Activated CD4-positive, alpha-beta T cell treated with anti-CD3 and anti-CD28 coated beads, Interleukin-10, Interleukin-2, amounts not matched to agents 100 ng/mL and 50 ng/mL, durations not matched to agents 16 hours and 8 hours (primary cell): ENCODE measurements at places on chromosomes 6 and 20.
A peak's percentile ranks its signal among the peaks of the same experiment; 100 is the strongest.

GRCh38 chr6:88856566-88856965 lies 106.9 kb downstream of the RNGTT start:
- DNase-seq, result no peak

GRCh38 chr6:148430897-148431296 lies 88.3 kb downstream of the SASH1 start:
- DNase-seq, result no peak

DNA sequence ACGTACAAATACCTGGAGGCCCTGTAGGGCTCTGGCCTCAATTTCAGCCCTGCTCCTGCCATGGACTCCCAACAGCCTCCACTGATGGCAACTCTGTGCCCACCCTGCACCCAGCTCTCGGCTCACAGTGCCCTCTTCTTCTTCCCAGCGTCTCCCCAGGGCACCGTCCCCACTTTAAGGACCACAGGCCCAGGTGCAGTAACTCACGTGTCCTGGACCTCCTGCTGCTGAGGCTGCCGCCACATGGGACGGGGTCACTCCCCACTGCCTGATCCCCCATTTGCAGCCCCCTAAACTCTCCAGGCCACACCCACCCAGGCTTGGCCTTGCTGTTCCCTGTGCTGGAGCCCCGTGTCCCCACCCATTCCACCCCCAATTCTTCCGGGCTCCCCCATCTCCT lies 223.4 kb downstream of the PREX1 start:
- no peak for DNase-seq

GRCh38 chr6:106981926-106982325 lies 7.4 kb upstream of the CD24 start:
- DNase-seq, result no peak

DNA sequence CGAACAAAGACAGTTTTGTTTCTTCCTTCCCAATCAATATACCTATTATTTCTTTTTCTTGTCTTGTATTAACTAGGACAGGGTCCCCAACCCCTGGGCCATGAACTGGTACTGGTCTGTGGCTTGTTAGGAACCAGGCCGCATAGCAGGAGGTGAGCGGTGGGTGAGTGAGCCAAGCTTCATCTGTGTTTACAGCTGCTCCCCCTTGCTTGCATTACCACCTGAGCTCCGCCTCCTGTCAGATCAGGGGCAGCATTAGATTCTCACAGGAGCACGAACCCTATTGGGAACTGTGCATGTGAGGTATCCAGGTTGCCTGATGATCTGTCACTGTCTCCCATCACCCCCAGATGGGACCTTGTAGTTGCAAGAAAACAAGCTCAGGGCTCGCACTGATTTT lies 151.9 kb downstream of the CDKAL1 start:
- no peak for DNase-seq

DNA sequence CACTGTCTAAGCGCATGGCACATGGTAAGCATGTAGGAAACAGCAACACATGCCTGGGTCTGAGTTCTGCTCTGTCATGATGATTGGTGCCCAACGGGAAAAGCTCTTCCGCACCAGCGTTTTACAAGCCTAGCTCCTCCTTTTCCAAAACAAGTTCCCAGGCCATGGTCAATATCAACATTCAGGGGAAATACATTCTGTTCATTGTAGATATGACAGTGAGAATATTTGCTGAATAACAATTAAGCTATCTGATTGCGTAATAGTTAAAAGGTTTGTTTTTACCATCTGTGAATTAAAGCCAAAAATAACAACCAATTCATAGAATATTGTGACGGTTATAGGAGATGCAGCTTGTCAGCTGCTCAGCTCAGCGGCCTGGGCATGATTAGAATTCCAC lies 404.3 kb upstream of the SLC35B3 start:
- DNase-seq, result no peak

- DNase-seq, result peak; percentile 2
Observed at GRCh38 chr6:156662025-156662445, 115.1 kb upstream of the ARID1B start.

GRCh38 chr6:52893803-52894202 lies 15.7 kb downstream of the GSTA3 start:
- DNase-seq, result no peak

DNA sequence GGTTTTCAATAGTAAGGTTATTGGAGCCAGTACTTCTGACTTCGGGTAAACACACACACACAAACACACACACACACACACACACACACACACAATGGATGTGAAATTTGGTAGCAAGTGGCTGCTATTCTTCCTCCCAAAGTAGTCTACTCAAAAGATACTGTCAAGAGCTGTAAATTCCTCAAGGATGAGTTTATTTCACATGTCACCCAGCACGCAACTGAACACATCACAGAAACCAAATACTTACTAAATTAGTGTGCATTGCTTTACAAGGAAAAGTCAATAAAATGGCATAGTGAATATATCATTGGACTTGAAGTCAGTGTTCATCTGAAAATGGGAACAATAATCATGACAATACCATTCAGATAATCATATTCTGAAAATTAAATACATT lies 32.9 kb downstream of the MMUT start:
- no peak for DNase-seq
